Psoas muscle (tissue), 8 donors: ENCODE measurements at places on chromosomes 2 and 18.

DNA sequence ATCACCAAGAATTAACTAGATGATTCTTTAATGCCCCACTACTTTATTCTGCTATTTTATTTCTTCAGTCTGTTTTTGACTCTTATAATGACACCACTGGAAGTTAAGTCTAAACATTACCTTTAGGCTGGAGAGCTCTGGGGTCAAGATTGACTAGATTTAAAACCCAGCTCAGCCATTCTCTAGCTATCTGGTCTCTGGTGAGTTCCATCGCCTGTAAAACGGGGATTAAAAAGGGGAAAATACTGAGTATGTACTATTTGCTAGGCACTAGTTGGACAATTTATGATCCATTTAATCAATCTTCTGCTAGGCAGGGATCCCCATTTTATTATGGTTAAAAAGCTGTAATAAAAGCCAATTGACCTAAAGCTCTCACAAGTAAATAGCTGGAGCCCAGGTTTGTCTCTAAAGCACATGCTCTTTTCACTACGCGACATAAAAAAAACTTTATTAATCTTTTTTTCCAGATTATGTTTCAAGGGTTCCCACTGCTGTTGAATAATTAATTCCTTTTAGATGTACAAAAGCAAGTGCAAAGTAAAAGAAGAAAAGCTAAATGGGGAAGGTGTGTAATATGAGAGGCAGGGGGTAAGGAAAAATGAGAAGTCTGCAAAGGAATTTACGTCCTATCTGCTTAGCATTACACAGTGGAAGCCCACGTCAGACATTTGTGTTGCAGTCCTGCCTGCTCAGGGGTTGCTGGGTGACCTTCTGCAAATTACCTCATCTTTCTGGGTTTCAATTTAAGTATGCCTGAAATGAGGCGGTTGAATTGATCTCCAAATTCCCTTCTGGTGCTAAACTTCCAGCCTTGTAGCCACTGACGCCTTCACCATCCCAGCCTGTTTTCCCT, 918 bp upstream of the NABP1 start:
- peaks cover 22% of the 10 kb centered on the region for H3K4me1 ChIP-seq
- DNase-seq = no peak
- peaks cover under 1% of the 10 kb centered on the region for H3K36me3 ChIP-seq
- H3K27ac ChIP-seq = peak overlapping the region; percentile 96
- peak overlapping the region; percentile 80 for H3K4me3 ChIP-seq

- H3K4me3 ChIP-seq = no peak overlapping the region
- peaks cover 16% of the 10 kb centered on the region for H3K4me1 ChIP-seq
- H3K27me3 ChIP-seq = no peaks in the 10 kb centered on the region
These were observed 1.5 kb upstream of the OST4 start for GRCh38 chr2:27072920-27073319.

DNA sequence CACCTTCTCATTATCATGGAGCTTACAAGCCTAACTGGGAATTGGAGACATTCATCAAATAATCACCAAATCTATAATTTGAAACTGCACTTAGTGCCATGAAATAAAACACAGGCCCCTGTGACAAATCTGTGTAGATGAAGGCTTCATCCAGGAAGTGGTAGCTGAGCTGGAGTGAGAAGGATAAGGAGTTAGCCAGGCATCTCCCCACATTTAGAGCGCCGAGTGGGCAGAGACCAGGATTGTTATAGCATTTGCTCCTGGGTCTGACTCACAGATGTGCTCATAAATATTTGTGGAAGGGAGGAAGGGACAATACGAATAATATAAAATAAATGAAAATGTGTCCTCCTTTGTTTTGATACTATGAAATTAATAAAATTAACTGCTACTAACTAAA, 2.5 kb upstream of the MAT2A start:
- no peaks in the 10 kb centered on the region for H3K27me3 ChIP-seq
- H3K4me1 ChIP-seq = peaks cover 22% of the 10 kb centered on the region
- H3K27ac ChIP-seq = peak overlapping the region; percentile 99

DNA sequence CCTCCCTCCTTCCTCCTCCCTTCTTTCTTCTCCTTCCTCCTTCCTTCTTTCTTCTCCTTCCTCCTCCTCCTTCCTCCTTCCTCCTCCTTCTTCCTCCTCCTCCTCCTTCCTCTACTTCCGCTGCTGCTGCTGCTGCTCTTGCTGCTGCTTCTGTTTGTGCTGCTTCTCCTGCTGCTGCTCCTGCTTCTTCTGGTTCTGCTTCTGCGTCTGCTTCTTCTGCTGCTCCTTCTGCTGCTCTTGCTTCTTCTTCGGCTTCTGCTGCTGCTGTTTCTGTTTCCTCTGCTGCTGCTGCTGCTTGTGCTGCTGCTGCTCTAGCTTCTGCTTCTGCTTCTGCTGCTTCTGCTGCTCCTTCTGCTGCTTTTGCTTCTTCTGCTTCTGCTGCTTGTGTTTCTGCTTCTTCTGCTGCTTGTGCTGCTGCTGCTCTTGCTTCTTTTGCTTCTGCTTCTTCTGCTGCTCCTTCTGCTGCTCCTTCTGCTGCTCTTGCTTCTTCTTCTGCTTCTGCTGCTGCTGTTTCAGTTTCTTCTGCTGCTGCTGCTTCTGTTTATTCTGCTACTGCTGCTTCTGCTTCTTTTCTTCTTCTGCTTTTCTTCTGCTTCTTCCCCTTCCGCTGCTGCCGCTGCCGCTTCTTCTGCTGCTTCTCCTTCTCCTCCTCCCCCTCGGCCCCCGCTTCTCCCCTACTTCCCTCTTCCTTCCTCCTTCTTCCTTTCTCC, 8.6 kb downstream of the SNRNP27 start:
- no peaks in the 10 kb centered on the region for H3K27me3 ChIP-seq
- H3K4me3 ChIP-seq = no peak overlapping the region
- DNase-seq = no peak
- no peak overlapping the region for H3K27ac ChIP-seq
- H3K4me1 ChIP-seq = peaks cover 3% of the 10 kb centered on the region

- no peaks in the 10 kb centered on the region for H3K27me3 ChIP-seq
- H3K4me3 ChIP-seq = no peak overlapping the region
- no peak for DNase-seq
- peaks cover 98% of the 10 kb centered on the region for H3K36me3 ChIP-seq
- peaks cover 5% of the 10 kb centered on the region for H3K4me1 ChIP-seq
These were observed 36.8 kb upstream of the ERCC3 start for GRCh38 chr2:127330753-127331152.

- H3K36me3 ChIP-seq = no peaks in the 10 kb centered on the region
- H3K27me3 ChIP-seq = no peaks in the 10 kb centered on the region
- DNase-seq = no peak
- H3K27ac ChIP-seq = no peak overlapping the region
These were observed 21.1 kb downstream of the KIF5C start for GRCh38 chr2:148896136-148896535.

- DNase-seq = no peak
- no peaks in the 10 kb centered on the region for H3K4me1 ChIP-seq
- H3K36me3 ChIP-seq = no peaks in the 10 kb centered on the region
- peaks cover 34% of the 10 kb centered on the region for H3K27me3 ChIP-seq
These were observed 112.6 kb upstream of the PXDN start for GRCh38 chr2:1856922-1857321.

GRCh38 chr2:152028182-152028862, 70.5 kb downstream of the CACNB4 start:
- H3K27me3 ChIP-seq = no peaks in the 10 kb centered on the region
- H3K4me3 ChIP-seq = no peak overlapping the region
- no peaks in the 10 kb centered on the region for H3K4me1 ChIP-seq
- no peak overlapping the region for H3K27ac ChIP-seq
- no peak for DNase-seq
- no peaks in the 10 kb centered on the region for H3K36me3 ChIP-seq

DNA sequence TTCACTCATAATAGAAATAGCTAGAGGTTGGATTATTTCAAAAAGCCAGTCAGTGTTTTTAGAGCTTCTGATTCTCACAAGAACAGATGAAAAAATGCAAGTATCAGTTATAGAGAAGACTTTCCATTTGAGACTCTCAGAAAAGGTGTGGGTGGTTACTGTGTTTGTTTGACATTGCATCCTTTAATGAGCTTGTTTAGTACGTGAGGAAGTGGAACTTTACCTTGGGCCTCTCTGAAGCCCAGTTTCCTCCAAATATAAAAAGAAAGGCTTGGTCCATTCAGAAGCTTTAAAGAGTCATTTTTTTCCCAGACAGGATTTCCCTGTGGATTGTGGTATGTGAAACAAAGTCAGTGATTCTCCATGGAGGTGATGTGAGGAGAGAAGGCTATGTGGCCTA, 89.9 kb upstream of the RANBP2 start:
- no peak overlapping the region for H3K4me3 ChIP-seq
- no peaks in the 10 kb centered on the region for H3K27me3 ChIP-seq
- peaks cover 44% of the 10 kb centered on the region for H3K4me1 ChIP-seq

DNA sequence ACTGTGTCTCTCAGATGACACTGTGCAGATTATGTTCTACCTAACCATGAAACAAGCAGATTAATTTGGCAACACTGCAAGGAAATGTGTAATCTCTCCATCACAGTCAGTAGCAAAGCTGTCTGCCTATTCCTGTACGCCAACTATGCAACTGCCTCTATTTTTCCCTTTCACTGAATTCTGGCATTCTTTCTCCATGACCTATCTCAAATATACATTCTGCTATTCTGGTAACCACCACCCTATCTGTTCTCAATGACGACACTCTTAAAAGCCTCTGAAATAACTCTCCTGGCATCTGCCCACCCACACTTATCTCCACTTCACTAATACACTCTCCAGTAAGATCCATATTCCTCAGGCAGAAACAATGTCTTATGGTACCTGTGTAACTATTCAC, 78.7 kb downstream of the ABCA12 start:
- no peak for DNase-seq
- no peaks in the 10 kb centered on the region for H3K36me3 ChIP-seq
- no peak overlapping the region for H3K27ac ChIP-seq
- no peaks in the 10 kb centered on the region for H3K27me3 ChIP-seq

DNA sequence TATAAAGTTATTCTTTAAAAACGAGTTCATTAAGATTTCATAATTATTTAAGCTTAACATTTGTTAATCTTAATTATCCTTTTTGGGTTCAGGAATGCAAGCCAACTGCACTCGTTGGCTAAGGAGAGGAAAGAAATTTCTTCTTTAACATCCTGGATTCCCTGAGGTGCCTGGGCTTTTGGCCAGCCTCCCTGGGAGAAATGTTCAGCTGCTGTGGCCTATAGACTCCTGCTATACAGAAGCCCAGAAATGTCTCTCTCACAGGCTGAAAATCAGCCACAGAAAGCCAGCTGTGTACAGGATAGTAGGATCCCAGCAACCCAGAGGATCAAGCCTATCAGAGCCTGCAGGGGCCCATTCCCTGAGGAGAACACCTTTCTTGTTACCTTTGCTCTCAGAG, 430.3 kb downstream of the XIRP2 start:
- H3K36me3 ChIP-seq = no peaks in the 10 kb centered on the region
- H3K4me1 ChIP-seq = no peaks in the 10 kb centered on the region
- no peak overlapping the region for H3K27ac ChIP-seq
- DNase-seq = no peak

DNA sequence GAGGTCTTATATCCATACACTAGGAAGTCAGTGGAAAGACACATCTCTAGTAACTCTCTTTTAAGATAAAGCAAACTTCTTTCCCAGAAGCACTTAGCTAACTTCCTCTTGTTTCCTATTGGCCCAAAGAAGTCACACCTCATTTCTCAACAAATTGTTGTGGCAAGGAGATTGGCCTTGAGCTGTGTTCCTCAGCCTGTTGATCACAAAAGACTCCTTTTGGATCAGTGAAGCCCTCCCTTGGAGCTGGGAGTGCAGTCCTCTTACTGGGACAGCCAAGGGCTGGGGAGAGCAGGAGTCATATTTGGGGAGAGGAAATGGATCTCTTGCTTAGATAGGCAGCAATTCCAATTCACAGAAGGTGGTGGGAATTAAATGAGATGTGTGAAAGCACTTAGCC, 51.2 kb upstream of the DAPL1 start:
- no peaks in the 10 kb centered on the region for H3K27me3 ChIP-seq
- DNase-seq = no peak
- H3K4me3 ChIP-seq = no peak overlapping the region
- no peaks in the 10 kb centered on the region for H3K36me3 ChIP-seq
- no peaks in the 10 kb centered on the region for H3K4me1 ChIP-seq

DNA sequence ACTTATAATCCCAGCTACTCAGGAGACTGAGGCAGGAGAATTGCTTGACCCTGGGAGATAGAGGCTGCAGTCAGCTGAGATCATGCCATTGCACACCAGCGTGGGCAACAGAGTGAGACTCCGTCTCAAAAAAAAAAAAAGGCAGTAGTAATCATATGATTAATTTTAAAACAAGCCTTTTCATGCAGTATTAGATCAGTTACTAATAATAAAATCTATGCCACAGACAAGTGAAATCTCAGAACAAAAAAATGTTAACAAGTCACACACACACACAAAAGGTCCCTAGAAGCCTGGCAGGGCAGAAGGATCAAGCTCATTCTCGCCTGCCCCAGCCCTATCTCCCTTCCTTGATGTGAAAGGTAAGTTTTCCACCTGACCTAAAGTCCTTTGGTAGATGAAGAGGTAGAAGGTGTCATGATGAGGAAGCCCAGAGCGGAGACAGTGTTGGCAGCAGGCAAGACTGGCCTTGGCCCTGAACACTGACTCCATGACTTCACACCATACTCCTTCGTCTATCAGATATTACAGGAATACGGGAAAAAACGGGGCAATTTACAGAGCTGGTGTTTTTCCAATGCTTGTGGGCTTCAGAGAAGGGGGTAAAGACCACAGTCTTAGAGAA, 10.6 kb downstream of the KDSR start:
- H3K4me3 ChIP-seq = no peak overlapping the region
- peak overlapping the region; percentile 26 for H3K27ac ChIP-seq
- H3K27me3 ChIP-seq = no peaks in the 10 kb centered on the region
- no peak for DNase-seq
- peaks cover 99% of the 10 kb centered on the region for H3K36me3 ChIP-seq
- H3K4me1 ChIP-seq = peaks cover 4% of the 10 kb centered on the region

DNA sequence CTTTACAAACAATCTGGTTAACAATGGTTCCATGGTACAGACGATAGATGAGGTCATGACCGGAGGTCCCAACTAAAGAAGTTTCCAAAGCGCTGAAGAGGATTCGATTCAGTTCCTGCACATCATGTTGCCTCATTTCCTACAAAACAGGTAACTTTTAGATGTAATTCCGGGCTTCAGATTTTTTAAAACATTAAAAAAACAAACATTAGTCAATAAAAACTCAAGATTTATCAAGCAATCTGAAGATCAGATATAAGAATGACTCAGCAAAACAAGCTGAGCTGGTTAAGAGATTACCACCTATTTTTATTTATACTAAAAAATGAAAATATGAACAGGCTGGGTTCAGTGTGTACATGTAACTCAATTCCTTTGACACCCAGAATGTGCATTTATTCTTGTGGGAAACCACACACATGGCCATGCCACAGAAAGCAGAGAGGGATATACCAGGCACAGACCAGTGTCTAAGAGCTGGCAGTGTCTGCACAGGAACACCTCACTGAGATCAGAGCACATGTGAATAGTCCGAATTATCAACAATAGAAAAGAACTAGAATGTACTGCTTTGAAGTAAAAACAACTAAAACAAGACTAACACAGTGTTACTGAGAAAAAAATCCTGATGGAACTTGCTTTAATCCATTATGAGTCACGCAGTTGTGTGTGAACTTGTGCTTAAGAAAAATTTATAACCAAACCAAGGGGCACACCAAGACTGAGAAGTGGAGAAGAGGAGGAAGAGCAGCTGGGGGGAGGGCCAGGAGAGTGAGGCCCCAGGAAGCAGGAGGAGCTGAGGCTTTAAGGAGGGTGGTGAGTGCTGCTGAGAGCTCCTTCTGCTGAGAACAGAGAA, 9.5 kb downstream of the USP40 start:
- no peaks in the 10 kb centered on the region for H3K27me3 ChIP-seq
- no peak overlapping the region for H3K4me3 ChIP-seq

GRCh38 chr2:150166313-150167051, 321.0 kb downstream of the RND3 start:
- H3K4me3 ChIP-seq = no peak overlapping the region
- H3K36me3 ChIP-seq = no peaks in the 10 kb centered on the region
- H3K4me1 ChIP-seq = no peaks in the 10 kb centered on the region
